ENCODE measurements at places on chromosomes 1 and 21. TPM values are rescaled to one million over a fixed set of nuclear protein-coding genes. Genes with fewer than 3 reads are reported as not detected.

Gene ANXA9
- total RNA-seq = not detected

DNA sequence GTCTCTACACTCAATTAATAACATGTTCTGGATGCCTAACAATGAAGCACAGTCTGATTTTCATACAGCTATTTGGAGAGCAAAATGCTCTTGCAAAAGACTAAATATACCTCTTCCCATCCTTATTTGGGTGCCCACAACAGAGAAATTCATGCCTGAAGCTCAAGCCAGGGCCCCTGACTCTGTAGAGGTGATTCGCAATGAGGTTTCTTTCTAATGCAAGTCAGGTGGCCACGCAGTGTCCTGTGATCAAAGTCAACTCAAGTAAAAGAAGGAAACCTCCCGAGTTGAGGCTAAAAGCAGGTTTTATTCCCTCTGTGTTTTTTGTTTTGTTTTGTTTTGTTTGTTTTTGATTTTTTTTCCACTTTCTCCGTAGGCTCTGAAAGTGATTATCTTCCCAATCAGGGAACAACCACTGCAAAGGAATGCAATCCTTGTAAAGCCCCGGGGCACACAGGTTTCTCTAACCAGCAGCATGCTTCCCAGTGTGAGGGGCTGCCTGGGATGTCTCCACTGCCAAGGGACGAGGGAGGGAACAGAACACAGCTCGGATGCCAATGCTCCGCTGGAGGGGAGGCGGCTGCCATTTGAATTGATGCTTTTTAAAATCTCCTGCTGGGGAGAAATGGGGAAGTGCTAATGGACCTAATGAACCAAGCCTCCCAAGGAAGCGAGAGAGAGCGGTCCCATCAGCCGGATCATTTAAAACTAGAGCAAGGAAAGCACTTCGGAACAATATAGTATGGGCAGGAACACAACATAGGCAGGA lies 73.8 kb upstream of the SSX2IP start:
- no peak overlapping the region for H3K27ac ChIP-seq
- H3K4me3 ChIP-seq = no peak overlapping the region
- no peaks in the 10 kb centered on the region for H3K4me1 ChIP-seq
- peaks cover 6% of the 10 kb centered on the region for H3K27me3 ChIP-seq

DNA sequence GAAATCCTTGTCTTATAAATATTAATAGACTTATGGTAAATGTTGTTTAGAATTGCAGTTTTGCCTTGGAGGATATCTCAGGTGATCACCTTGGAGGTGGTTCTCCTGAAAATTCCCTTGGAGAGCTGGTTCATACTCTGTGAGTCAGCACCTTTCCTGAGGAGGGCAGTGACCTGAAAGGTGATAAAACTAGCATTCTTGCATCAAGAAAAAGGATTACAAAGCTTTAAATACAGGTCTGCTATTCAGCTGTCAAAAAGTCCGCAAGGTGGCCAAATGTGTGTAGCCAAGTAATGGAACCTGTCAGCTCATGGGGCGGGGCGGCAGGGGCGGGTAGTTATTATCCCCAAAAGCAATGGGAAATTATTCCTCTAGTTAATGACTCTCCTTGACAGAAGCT lies 52.8 kb upstream of the EDARADD start:
- no peak overlapping the region for H3K4me3 ChIP-seq
- no peak for DNase-seq
- H3K27me3 ChIP-seq = no peaks in the 10 kb centered on the region
- H3K27ac ChIP-seq = no peak overlapping the region
- H3K36me3 ChIP-seq = no peaks in the 10 kb centered on the region
- H3K4me1 ChIP-seq = no peaks in the 10 kb centered on the region

- no peak overlapping the region for H3K4me3 ChIP-seq
- DNase-seq = no peak
- peaks cover 41% of the 10 kb centered on the region for H3K4me1 ChIP-seq
- H3K27ac ChIP-seq = no peak overlapping the region
- peaks cover 1% of the 10 kb centered on the region for H3K27me3 ChIP-seq
- H3K36me3 ChIP-seq = peaks cover 23% of the 10 kb centered on the region
Measured at GRCh38 chr1:193069748-193070385, 10.5 kb downstream of the RO60 start.

- H3K36me3 ChIP-seq = no peaks in the 10 kb centered on the region
- no peak overlapping the region for H3K4me3 ChIP-seq
- H3K27me3 ChIP-seq = no peaks in the 10 kb centered on the region
- DNase-seq = no peak
- peaks cover 20% of the 10 kb centered on the region for H3K4me1 ChIP-seq
- no peak overlapping the region for H3K27ac ChIP-seq
Measured at GRCh38 chr1:26378088-26378878, 5.7 kb upstream of the ZNF683 start.

Gene IL10RB
- total RNA-seq = 13.0 TPM

Gene GFI1
- total RNA-seq = 0.26 TPM
